Hematopoietic multipotent progenitor cell treated with erythropoietin and hydrocortisone succinate and interleukin-3 and kit ligand, for 15 days (in vitro differentiated cells): ENCODE measurements at places on chromosomes 5 and 9.
A peak's percentile ranks its signal among the peaks of the same experiment; 100 is the strongest.

GRCh38 chr9:91162311-91162710 lies 199.4 kb downstream of the AUH start:
- no peak for DNase-seq

GRCh38 chr5:2887481-2888348 lies 136.2 kb upstream of the IRX2 start:
- DNase-seq = no peak

GRCh38 chr5:101976933-101977332 lies 319.2 kb downstream of the SLCO4C1 start:
- DNase-seq = no peak

DNA sequence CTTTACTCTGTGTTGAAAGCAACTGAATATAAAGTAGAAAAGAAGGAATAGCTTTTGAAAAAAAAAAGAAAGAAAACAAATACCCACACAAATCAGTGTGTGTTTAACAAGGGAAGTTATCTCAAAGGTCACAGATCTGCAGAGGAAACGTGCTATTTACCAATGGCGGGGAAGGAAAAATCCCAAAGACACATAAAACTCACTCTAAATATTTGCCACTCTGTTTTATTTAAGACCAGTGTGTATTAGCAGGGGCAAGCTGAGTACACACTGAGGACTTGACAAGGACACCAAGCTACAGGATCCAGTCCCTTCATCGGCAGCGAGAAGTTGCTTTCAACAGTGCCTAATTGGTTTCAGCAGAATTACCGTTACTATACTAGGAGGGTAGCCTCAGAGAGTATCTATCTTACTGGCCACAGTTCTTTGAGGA lies 252.5 kb downstream of the DEPDC1B start:
- DNase-seq = no peak

DNA sequence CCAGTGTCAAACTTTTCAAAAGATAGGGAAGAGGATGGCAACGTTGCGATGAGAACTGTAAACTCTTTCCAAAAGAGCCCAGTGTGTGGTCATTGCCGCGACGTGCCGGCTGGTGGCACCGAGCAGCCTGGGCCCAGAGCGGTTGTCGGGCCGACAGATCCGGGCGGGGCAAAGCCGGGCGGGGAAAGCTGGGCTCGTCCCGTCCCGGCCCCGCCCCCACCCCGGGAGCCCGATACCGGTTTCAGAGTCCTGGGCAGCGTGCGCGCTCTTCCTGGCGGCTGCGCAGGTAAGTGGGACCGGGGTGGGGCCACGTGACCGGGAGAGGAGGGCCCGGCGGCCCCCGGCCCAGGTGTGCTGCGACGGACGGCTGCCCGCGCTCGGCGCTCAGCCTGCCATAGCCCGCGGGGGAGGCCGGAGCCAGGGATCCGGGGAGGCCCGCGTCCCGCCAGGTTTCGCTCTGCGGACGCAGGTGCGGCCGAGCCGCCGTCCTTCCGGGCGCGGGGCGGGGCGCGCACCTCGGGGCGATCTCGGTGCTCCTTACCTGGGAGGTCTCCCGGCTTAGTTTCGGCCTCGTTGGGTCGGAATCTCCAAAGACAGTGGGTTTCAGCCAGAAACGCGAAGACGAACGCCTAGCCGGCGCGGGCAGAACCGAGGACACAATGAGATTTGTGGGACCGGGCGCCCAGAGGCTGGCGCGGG lies at the start of gene MARVELD2:
MARVELD2 (plus strand) TSS at position 232 of the 699 bp plus-strand sequence. CDS start 4,270 bp downstream, outside the sequence.
- peak; percentile 81 for DNase-seq

- no peak for DNase-seq
These were observed 186.5 kb downstream of the MAN2A1 start for GRCh38 chr5:109876030-109876725.

GRCh38 chr5:169668732-169669131 lies 31.7 kb downstream of the DOCK2 start:
- no peak for DNase-seq

DNA sequence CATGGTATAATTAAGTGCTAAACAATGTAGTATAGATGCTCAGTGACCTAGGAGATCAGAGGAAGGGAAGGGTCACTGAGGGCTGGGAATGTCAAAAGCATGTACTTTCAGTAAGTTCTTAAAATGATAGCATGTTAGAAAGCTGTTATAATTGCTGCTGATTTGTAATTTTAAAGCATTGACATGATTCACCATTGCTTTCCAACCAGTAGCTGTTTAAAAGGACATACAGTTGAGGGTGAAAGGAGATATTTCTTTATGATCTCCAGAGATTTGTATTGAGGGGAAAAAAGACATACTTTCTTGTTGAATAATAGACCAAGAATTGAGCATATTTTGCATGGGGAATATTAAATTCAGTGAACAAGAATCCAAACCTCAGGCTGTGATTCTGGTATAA lies 1.2 kb upstream of the SLC1A3 start:
- no peak for DNase-seq

- no peak for DNase-seq
These were observed 32.7 kb downstream of the LNPEP start for GRCh38 chr5:96968614-96969013.

GRCh38 chr9:117063721-117064471 lies 351.0 kb downstream of the ASTN2 start:
- DNase-seq = no peak

DNA sequence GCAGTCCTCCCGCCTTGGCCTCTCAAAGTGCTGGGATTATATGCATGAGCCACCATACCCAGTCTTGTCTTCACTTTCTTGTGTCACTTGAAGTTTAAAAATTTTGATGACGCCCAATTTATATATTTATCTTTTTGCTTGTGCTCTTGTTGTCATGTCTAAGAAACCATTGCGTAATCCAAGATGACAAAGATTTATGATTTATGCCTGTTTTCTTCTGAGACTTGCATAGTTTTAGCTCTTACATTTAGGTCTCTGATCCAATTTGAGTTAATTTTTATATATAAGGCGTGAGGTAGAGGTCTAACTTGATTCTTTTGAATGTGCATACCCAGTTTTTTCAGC lies 18.6 kb downstream of the ANKHD1 start:
- DNase-seq = no peak

GRCh38 chr9:127589955-127590370 lies 22.1 kb upstream of the STXBP1 start:
- peak; percentile 61 for DNase-seq

- no peak for DNase-seq
These were observed 33.3 kb downstream of the FBXL7 start for GRCh38 chr5:15533129-15533893.

DNA sequence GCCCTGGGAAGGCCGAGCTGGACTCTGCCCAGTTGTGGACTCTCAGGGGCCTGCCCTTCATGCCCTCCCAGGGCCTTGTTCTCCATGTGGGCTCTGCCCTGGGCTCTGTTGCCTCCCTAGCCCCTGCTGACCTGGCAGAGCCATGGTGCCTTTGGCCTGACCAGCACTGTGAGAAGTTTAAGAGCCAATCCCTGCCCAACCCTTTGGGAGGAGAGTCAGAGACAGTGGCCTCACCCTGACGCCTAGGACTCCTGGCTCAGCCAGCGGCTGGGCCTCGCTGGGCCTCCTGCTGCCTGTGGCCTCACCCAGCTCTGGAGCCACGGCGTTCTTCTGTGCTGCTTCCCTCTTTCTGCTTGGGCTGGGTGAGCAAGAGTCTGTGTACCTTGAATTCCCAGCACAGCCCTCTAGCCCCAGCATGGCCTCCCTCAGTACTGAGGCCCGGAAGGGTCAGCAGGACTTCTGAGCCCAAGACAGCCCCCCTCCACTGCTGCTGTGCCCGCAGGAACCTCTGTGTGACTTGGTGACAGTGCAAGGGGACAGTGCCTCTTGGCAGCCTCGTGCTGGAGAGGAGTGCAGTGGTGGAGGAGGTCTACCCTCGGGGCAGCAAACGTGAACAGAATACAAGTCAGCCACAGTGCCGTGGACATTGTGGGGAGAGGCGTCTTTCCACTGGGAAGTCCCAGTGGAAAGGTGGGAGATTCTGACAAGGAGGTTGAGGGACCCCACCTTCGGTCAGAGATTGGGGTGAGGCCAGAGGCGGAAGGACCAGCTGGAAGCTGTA lies 97.4 kb downstream of the CACNA1B start:
- DNase-seq = no peak

GRCh38 chr5:149423049-149423793 lies 44.1 kb upstream of the IL17B start:
- DNase-seq = no peak

GRCh38 chr5:143606043-143606752 lies 202.7 kb upstream of the NR3C1 start:
- no peak for DNase-seq

DNA sequence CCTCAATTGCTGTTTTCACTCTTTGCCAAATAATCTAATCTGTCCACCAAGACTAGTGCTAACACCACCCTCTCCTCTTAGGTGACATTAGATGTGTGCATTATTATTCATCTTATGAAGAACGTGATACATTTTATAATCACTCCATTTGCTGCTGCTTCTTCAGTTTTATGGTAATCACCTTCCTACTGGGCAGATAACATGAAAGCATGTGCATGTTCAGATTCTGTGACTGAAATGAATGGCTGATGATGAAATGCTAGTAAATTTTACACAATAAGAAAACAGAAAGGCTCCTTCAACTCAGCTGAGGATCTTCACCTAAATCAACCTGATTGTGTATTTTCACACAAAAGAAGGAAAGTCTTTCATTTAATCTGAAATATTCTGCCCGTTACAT lies 577.6 kb downstream of the CSNK1G3 start:
- DNase-seq = no peak

- DNase-seq = no peak
These were observed at the start of gene GPSM1 for GRCh38 chr9:136327304-136327974. Gene GPSM1, plus strand, starts transcription at chr9:136327539. Its CDS starts 157 bp downstream, at chr9:136327696.

- no peak for DNase-seq
These were observed 53.7 kb downstream of the ZNF618 start for GRCh38 chr9:113929634-113930389.

DNA sequence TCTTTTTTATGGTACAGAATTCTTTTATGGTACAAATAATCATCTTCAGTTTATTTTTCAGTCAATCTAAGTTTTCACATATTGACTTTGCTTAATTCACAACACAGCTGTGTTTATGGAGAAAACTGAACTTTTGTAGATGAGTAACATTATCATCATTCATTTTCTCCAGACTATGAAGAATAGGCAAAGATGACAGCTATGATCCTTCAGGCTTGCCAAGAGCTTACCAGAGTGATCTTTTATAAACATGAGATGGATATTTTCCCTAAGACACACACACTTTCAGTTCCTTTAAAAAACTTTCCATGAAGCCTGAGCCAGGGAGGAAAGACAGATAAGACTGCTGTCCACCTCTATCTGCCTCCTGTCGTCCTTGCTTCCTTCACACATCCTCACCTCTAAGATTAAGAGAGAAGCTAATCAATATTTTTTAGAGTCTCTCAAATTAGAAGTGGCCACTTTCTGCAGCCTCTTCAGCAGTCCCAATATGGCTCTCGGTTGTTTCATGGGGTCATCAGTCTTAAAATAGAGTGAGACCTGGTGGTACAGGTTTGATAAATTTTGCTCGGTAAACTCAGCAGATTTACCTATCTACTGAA lies 108.1 kb upstream of the SLC27A6 start:
- no peak for DNase-seq

DNA sequence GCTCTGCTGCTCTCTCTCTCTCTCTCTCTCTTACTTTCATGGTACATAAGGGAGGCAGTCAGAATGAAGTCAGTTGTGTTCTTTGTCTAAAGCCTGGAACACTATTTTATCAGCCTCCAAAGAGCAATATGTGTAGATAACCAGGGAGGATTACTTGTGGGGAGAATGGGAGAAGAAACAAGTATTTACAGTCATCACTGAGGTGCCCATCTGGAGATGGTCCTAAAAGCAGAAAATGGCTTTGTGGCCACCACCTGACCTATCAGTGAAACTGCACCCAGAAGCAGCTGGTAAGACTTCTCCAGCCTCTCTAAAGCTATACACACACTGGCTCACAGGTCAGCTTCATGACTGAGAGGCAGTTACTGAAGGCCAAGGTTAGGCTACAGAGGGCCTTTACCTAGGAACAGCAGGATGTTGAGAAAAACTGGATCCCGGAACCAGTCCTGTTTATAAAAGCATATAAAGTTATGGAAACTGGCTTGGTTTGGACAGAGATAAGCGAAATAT lies 75.1 kb downstream of the MRPS27 start:
- DNase-seq = peak; percentile 74

DNA sequence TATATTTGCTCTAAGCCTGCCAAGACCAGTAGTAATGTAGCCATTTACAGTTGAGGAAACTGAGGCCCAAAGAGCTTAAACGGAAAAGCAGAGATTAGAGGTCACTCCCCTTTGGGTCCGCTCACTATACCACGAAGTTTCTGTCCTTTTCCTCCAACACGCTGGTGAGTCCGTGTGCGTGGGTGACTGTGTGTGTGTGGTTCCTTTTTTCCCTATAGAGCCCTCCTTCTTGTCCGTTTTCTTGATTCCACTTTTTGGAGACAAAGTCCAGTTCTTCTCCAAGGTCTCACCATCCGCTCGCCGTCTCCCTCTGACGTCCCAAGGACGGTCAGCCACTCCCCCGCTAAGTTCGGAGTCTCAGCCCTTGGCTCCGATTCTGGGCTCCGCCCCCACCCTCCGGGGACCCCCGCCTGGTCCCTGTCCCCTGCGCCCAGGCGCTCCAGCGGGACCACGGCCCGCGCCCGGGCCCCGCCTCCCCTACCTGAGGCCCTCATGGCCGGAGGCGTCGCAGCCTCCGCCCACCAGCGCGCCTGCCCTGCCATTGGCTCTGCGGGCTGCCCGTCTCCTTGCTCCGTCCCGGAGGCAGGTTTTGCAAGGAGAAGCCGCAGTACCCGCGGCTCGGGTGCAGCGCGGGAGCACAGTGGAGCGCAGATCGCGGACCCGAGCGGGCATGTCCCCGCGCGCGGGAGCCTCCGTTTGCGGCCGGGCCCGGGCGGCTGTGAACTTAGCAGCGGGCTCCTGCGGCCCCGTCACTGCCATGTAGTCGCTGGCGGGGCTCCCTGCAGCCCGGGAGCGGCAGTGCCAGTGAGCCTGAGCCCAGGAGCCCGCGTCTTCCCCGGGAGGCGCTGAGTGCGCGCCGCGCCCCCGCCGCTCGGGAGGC lies at the start of gene MAST4:
MAST4 (plus strand) TSS at position 638 of the 880 bp plus-strand sequence. CDS start 263 bp downstream, outside the sequence.
- peak; percentile 69 for DNase-seq

GRCh38 chr5:111134864-111135263 lies 42.7 kb downstream of the WDR36 start:
- DNase-seq = no peak

DNA sequence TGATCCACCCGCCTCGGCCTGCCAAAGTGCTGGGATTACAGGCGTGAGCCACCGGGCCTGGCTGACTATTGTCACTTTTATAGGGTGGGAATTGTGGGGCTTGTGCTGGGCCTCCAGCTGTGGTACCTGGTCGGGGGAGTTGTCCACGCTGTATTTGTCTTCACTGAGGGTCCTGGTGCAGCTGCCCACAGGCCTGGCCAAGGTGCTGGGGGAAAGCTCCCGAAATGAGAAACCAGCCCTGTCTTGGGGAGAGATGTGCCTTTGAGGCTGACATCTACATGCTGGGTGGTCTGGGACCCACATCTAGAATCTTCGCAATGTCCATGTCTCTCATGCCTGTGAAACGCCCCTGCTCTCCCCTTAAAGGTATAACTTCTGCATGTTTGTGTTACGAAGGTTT lies 2.6 kb downstream of the EXOC3 start:
- DNase-seq = no peak

DNA sequence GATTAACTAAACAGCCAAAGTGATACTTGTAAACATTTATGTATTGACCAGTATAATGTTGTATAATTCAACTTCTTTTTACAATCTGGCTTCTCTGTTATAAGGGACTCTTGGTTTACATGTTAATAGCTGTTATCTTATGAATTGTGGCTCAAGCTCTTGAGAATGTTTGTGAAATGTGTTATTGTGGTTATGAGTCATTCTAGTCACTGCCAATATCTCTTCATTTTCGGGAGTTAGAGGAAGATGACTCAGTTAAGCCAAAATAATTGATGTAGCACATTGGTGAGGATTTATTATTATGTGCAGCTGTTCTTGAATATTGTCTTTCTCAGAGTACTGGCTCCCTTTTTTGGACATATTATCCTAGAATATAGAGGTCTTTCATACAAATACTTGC lies 655.2 kb upstream of the RIOK2 start:
- DNase-seq = no peak
